GM12891 (cell line): ENCODE measurements at places on chromosomes 7 and 10.

DNA sequence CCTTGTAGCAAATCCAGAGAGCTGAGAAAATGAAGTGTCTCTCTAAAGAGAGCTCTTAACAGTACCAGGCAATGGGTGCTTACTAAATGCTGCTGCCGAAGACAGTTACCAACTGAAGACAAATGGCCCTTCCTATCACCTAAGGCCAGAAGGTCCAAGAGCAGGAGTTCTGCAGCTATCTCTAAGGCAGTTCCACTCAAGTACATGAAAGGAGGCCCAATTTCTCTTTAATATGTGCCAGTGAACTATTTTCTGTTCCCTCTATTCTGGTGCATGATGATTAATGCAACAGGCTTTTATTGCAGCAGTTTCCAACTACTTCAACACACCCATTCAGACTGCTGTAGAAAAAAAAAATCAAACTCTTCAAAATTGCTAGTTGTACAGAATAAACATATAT is 122.5 kb downstream of the SLC25A13 start:
- DNase-seq, result no peak

DNA sequence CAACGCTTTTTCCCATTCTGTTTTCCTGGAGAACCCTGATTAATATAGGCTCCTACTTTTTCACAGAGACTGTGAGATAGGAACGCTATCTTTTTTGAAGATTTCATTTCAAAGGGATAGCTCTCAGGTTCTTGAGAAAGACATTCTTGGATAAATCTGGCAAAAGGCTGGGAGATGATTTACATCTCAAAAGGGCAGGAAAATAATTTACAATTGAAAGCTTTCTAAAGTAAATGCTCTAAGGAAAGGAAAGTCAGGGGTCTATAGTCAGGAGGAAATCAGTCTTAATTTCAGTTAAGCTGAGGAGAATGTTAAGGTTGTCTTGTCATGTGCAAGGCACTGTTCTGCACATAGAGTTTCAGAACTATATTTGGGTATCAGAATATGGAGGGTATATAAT is 278.8 kb downstream of the KIF20B start:
- DNase-seq, result no peak

GRCh38 chr10:32982911-32983909 is 25.2 kb upstream of the ITGB1 start:
- DNase-seq, result no peak

- no peak for DNase-seq
Measured at GRCh38 chr10:43958071-43958432, 309.4 kb upstream of the ZNF32 start.

- no peak for DNase-seq
Measured at GRCh38 chr10:114427124-114427852, 23.0 kb upstream of the AFAP1L2 start.

GRCh38 chr10:51363415-51363814 is 289.1 kb downstream of the PRKG1 start:
- DNase-seq, result no peak
